ENCODE measurements at places on chromosomes 6 and 20.

DNA sequence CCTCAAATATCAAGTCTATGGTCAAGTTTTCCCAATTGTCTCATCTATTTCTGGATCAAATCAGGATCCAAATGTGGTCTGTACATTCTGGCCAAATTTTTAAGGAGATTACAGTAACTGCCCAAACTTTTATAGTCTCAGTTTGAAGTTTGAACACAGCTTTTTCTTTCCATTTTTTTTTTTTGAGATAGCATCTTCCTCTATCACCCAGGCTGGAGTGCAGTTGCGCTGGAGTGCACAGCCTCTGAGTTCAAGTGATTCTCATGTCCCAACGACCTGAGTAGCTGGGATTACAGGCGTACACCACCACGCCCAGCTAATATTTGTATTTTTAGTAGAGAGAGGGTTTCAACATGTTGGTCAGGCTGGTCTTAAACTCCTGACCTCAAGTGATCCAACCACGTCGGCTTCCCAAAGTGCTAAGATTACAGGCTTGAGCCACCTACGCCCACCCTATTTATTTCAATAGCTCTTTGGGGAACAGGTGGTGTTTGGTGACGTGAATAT is 84.9 kb upstream of the CARMIL1 start:
- peak; percentile 54 for DNase-seq

GRCh38 chr6:110526726-110527125 is 50.3 kb upstream of the SLC22A16 start:
- no peak for DNase-seq

GRCh38 chr20:58222446-58222845 is 6.0 kb downstream of the ANKRD60 start:
- no peak for DNase-seq

GRCh38 chr6:129191235-129191634 is 308.3 kb downstream of the LAMA2 start:
- no peak for DNase-seq

DNA sequence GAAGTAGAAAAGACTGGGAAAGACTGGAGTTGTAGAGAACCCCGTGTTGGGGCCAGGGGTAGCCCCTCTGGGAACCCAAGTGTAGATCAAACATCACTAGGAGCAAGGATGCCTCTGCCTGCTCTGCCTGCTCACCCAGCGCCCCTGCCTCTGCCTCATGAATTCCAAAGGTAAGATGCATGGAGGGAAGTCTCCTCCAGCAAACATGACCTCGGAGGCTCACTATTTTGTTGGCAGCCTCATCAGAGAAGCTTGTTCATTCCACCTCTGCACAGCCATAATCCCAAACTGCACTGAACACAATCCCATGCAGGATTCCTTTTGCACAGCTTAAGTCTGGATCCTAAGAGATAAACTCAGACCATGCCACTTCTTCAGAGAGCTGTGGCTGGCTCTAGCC is 4.9 kb downstream of the FRS3 start:
- DNase-seq = no peak

DNA sequence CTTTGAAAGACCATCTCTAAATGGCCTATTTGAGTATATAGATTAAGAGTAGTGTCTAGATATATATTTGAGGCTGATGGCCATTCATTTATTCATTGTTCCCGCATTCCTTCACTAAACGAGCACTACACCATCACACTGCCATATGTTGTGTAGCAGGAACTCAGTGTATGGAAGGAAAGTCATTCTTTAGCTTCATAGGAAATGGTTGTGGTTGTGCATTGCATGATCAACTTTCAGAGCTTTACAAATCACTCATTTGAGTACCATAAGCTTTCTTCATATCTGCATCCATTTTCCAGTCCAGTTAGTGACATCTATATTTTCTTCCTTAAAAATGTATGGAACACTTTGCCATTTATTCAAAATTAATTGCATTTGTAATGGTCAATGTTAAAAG is 97.9 kb downstream of the ARID1B start:
- no peak for DNase-seq

GRCh38 chr6:157268396-157268795 is 54.9 kb downstream of the TMEM242 start:
- no peak for DNase-seq

DNA sequence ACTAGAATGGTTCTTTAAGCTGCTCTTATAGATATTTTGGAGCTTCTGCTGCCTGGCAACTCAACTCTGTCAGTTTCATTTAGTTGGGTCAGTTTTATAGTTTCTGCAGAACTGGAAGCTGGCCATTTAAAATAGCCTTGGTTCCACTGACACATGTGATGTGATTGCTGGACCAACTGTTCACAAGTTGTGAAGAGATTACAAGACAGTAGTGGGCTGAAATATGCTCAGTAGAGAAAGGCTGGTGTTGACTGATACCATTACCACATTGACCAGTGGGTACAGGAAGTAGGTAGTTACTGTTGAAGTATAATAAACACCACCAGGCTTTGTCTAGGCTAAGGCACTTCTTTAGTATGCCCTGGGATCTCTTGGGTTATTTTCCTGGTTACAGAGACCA is 39.0 kb downstream of the BCKDHB start:
- DNase-seq = no peak

DNA sequence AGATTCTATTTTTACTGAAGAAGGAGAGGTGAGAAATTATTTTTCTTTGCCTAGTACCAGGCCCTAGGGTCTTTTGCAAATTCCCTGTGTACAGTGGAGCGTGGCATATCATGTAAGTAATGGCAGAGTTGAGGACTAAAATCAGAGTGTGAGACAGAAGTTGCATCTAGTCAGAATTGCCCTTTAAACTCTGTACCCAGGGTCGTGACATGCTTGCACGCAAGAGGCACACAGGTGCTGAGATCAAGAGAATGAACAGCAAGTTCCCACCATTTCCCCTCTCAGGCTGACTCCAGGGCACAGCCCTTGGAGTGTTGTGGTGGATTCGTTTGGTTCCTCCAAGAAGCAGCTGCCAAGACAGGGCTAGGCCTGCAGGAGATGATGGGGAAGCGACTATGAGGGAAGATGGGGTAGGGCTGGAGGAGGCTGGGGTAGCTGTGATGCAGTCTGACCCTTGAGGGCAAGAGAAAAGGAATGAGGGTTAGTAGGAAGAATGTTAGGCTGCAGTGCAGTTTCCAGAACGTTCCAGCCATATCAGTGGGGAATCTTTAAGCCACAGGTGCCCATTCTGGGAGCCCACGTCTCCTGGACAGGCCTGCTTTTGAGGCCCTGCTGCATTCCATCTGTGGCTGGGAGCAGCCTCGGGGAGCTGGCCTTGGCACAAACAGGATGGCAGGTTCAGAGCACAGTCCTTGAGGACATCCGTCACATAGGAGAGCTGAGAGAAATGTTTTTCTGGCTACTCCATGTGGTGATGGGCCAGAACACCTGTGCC is 6.9 kb downstream of the NELFCD start:
- no peak for DNase-seq

DNA sequence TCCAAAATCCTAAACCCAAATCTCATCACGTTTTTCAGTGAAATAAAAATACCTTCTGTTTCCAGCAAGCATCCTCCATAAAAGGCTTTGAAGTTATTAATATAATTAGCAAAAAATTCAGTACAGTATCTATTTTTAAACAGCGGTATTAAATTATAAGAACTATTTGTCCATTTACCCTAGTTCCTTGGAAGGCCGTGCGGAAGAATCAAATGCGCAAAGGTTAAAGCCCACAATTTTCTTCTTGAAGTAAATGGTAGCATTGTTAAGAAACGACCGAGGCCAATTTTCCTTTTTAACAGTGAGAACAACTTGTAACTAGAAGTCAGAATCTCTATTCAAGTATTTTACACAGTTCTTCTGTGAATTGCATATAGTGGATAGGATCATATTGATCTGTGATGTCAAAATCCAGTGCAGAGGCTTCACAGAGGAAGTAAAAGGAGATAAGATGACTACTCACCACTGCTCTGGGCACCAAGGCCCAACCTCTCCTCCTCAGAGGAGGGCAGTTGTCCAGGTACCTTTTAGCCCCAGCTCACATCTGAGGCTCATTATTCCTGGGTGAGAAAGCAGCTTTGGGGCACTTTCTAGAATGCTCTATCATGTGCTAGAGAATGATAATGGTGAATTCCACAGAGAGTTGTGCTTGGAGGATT is 36.3 kb downstream of the TNFAIP3 start:
- DNase-seq = no peak

DNA sequence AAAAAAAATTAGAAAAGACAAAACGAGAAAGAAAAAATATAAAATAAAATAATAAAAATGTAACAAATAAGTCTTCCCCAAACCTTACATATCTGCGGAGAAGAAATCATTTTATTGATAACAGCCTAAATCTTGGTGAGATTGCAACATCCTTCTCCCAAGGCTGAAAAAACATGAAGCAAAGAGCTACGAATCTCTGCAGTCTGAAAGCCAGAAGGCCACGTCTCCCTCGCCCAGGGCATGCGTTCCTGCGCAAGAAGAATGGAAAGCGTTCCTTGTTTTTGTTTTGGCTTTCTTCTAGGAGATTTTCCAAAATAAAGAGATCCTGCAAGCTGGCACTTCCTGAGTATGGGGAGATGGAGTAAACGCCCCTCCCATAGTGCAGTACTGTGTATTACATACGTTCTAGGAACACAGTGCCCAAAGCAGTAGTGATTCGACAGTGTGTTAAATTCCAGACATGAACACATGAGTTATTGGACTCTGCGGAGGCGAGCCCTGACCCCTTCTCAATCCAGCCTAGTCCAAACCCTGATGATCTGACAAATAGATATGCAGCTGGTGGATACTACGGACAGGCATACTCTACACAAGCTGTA is 126.7 kb upstream of the RREB1 start:
- no peak for DNase-seq

GRCh38 chr6:87237804-87238203 is 82.4 kb downstream of the ZNF292 start:
- DNase-seq = peak; percentile 21

GRCh38 chr6:130158056-130158455 is 64.7 kb downstream of the SAMD3 start:
- DNase-seq = no peak

DNA sequence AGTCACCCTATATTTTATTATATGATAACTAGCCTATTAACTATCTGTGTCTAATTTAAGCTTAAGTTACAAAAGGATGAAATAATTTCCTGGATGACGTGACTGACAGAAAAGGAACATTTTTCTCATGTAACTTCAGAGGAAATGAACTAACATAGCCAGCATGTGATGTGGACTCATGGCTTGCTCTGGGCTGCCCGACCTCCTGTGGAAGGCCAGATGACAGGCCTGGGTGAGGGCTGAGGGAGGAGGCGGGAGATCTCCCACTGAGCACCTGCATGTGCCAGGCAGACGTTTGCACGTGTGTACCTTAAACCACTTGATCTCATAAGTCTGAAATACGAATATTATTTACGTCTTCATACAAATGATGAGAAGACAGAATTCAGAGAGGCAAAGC is 321.1 kb downstream of the SYNE1 start:
- DNase-seq = peak; percentile 59

DNA sequence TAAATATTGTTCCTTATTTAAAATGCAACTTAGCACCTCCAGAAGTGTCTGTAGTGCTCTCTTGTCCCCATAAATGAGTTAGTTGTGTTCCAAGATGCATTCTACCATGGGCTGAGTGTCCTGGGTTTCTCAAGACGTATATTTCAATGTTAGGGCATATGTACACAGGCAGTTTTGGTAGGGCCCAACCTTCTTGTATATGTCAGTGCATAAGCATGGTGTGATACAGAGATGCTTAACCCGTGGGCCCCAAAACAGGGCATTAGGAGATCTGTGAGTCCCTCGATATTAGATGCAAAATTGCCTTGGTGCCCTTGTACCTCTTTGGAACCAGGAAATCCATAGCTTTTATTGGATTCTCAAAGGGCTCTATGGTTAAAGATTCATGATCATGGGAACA is 91.5 kb upstream of the HIVEP1 start:
- no peak for DNase-seq

DNA sequence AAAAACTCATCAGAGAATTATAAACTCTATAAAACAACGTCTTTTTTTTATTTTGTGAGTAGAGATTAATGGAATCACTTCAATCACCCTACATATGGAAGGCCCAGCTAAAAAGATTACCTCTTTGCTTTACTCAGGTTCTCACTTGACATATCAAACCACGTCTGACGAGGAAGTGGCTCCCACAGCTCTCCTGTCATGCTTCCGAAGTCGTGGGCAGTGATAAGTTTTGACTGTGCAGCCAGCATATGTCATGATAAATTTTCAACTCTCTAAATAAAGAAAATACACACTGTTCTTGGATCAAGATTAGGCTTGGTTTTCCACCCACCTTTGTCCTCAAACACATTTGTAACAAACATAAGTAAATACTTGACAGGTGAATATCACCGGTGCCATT is 279.5 kb upstream of the RNF217 start:
- no peak for DNase-seq

- DNase-seq = no peak
Measured at GRCh38 chr20:40663991-40664880, 24.8 kb downstream of the MAFB start.

DNA sequence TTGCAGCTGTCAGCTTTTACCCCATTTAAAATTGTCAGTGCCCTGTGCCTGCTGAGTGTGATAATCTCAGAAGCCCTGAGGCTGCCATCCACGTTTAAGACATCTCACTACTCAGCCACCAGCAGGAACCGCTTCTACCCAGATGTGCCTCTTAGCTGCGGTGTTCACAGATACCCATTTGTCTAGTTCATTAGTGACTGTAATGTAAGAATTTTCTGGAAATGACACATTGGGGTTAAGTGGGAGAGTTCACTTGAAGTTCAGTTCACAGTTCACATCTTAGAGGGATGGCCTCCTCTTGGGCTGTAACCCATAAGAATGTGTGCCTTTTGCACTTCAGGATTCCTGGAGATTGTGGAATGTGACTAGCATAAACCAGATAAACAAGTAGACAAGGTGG is 477.7 kb downstream of the BTBD3 start:
- DNase-seq = no peak

DNA sequence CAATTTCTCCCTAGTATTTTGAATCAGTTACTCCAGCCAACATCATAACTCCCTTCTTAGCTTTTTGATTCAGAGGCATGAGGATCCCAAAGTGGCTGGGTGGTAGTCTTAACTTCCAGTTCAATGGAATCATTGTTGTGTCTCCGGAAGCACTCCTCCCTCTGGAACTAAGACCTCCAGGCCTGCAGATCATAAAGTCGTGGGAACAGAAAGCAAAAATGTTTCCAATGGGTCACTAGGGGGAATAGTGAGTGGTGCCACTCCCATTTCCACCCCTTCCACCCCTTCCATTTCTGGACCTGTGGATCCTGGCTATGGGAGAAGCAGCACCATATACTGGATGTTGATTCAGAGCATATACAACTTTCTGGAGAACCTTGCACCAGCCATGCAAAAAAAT is 130.8 kb downstream of the SGK1 start:
- no peak for DNase-seq
